Dermis microvascular lymphatic vessel endothelial cell (primary cell): ENCODE measurements at places on chromosomes 7 and 10. TPM values are rescaled to one million over a fixed set of nuclear protein-coding genes. Genes with fewer than 3 reads are reported as not detected.

- no peak for DNase-seq
Observed at GRCh38 chr10:108303149-108303548, 1138.6 kb upstream of the SORCS1 start.

DNA sequence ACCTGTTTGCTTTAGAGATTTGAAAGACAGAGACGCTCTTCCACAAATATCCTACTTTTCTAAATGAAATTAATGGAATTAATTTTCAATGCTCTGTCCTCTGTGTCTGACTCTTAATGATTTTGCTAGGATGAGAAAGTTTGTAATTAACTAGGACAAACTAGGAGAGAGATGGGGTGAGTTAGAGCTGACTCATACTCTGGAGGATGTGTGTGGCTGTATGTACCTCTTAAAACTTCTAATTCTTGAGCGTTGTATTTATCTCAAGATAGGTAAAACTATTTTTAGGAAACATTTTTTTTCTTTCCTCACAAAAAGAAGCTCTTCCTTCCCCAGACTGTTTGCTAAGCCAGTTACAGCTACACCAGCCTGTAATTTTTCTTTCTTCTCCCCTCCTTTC is 178.8 kb upstream of the ANKRD30A start:
- DNase-seq = no peak

DNA sequence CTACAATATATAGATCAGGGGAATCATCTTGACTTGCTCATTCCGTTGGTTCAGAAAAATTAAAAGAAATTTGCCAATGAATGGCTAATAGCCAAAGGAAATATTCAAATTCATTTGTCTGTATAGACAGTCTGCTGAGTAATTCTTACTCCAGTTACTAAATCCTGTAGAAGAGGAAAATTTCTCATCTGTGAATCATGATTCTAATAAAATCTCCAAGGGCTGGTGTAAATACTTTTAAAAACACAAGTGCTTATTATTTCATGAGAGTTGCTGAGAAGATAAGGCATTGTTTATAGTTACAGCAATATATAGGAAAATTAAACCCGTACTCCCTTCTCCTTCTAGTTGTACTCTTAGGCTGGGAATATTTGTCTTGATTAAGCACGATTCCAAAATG is 53.0 kb downstream of the WNT2 start:
- no peak for DNase-seq

DNA sequence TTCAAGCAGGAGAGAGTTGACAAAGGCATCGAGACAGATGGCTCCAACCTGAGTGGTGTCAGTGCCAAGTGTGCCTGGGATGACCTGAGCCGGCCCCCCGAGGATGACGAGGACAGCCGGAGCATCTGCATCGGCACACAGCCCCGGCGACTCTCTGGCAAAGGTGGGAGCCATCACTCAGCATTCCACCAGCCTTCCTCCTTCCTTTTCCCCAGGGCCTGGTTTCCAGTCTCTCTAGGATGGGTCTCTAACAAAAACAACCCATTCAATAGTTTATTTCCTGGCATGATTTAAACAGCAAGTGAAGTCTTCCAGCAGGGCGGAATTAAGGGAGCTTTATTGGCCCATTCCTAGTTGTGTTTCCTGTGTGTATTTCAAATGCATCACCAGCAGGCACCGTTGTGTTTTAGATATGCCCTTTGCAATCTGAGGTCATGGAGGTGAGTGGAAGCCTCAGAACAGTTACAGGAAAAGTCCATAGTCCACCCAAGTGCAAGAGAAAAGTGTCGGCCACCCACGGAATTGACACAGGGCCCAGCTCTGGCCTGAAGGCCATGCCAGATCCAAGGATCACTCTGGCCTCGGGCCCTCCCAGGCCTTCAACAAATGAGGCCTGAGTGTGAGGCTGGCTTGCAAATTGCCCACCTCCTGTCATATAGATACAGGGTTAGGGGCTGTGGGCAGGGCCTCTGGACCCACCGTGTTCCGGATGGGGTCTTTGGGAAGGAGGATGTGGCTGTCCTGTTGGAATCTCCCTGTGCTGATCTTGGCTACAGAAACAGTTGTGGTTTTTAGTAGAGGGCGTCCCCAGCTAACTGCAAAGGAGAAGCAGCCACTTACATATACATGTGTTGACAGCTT is 46.9 kb upstream of the TRIM8 start:
- DNase-seq = no peak

- no peak for DNase-seq
Observed at GRCh38 chr10:92857904-92858514, 9.7 kb downstream of the EXOC6 start.

DNA sequence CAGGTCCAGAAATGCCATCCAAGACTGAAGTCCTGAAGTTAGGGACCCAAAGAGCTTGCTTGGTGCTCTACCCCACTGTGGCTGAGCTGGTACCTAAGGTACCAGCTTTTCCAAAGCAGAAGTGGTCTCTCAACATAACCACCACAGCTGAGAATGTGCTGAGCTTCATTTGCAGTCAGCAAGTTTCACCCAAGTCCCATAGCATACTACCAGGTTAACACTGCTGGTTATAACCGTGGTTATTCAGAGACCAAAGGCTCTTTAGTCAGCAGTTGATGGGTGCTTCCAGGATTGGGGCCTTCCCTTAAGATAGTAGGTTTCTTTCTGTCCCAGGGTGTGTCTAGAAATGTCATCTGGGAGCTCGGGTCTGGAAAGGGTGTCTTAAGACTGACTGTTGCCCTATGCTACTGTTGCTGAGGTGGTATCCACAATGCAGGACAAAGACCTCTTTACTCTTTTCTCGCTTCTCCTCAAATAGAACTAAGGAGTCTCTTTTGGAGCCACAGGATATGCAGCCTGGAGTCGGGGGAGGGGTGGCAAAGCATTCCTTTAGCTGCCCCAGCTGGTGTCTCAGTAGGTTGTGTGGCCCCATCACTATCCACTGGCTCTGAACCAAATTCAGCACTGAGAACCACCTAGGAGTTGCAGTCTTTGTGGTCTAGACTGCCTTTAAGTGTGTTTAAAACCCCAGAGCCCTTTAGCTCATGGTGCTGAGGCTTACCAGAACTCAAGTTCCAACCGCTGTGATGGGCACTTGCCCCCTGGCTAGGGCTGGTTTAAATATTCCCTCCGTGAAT is 354.9 kb upstream of the SEMA3C start:
- DNase-seq = no peak

DNA sequence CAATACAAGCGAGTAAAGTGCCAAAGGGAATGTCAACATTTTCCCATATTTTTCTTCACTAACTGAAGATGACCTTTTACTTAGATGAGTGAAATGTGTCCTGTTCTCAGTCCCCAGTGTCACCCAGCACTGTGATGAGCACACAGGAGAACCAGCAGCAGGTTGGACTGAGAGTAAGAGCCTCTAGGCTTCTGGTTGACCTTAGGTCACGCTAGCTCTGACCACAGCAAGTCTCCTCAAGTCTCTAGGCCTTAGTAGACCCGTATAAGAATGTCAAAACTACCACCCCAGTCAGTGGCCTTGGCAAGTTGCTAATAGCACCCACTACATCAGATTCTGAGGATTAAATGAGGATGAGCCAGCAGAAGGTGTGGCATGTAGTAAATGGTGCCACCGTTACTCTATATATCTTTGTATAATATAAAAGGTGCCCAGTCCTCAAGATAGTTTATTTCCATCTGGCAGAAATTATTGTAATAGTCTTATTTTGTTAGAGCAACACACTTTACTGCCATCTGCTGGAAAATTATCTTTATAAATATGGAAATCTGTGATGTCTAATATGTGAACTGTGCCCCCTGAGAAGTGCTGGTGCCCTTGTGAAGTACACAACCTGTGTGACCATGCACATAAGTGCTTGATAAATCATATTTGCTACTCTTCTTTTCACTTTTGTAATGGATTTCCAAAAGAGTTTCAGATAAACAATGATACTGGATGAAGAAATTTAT is 75.7 kb downstream of the SPAG6 start:
- peak; percentile 47 for DNase-seq

DNA sequence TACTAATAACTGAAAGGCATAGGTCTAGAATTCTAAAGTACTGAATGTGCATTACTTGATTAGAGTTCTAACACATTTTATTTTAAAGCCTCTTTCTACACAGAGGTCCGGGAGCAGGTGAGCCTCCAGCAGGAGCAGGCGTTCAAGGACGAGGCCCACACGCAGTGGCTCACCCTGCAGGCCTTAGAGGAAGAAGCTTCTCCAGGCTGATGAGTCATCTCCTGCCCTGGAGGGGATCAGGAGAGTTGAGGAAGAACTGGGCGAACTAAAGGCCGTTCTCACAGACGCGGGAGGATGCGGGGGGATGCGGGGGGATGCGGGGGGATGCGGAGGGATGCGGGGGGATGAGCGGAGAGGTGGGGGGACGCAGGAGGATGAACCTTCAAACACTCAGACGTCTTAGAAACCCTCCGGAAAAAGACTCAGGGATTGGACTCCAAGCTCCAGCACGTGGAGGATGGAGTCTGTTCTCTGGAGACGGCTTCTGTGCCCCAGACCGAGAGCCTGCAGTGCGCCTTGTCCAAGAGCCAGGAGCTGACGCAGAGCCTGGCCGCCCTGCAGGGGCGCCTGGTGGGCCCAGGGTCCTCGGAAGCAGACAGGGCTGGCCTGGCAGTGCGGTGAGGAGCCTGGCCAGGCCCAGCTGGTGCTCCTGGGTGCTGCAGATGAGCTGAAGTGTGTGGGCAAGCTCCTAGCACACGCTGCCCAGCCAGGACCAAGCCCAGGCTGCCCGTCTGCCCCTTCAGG is 433.7 kb upstream of the TPK1 start:
- DNase-seq = no peak

- no peak for DNase-seq
Observed at GRCh38 chr7:121116396-121116795, 127.9 kb downstream of the CPED1 start.

DNA sequence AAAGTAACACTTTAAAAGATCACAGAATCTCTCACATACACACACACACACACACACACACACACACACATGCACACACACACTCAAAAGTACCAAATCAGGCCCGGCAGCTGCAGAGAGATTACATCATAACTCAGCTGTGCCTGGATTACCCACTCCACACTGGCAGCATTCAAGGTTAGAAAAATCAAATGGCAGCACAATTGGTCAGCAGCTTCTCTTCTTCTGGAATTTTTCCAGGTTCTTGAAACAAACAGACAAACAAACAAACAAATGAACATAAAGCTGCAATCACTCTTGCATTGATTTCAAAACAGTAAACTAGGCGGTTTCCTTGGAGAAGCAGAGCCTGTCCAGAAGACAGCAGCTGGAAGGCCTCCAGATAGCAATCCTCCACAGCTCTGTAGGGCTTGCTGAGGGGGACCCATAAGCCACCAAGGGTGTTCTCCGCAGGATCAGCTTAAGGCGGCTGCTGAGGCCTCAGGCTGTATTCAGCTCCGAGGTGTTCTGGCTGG is 24.5 kb upstream of the FAM133B start:
- DNase-seq = no peak

- DNase-seq = peak; percentile 77
Observed at GRCh38 chr7:28921822-28922221, 36.3 kb downstream of the TRIL start.

XRCC2 gene
- total RNA-seq = 2.0 and 3.7 TPM in 2 replicates

PCGF5 gene
- total RNA-seq = 33.9 and 34.1 TPM in 2 replicates

ABCB1 gene
- 1.0 and 1.3 TPM in 2 replicates for total RNA-seq

TMEM26 gene
- not detected in 2 replicates for total RNA-seq

ADAP1 gene
- total RNA-seq = 1.8 and 1.9 TPM in 2 replicates
